ENCODE measurements at places on chromosomes 11 and 22.

DNA sequence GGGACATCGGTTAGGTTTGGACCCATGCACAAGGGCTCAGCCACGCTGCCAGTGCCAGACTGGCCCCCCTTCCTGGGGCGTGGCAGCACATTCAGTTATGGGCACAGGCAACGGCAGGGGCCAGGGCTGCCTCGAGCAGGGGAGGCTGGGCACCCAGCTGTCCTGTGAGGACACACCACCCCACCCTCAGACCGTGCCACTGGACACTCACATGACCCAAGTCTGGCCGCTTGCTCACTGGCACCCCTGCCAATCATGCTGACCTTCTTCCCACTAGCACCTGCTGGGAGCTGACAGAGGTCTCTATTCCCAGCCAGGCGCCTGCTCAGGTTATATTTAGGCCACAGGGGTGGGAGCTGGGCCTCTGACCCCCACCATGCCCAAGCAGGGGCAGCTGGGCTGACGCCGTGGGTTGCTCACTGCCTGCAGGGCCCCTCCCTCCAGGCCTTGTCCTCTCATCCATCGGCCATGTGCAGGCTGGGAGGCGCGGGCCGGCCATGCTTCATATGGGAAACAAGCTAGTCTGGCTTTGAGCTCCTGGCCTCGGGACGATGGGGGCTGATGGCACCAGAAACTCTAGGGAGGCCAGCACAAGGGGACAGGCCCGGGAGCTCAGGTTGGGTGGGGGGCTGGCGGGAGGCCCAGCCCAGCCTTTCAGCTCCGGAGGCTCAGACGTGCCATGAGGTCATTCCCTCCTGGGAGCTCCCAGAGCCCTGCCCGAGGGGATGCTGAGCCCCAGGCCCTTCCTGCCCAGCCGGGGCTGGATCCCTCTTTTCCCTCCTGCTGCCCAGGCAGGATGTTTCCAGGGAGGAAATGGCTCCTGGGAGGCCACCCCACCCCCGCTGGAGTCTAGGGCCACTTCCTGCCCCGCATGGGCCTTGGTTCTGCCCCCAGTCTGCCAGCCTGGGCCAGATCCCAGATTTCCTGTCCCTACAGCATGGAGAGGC, 15.2 kb upstream of the TBX1 start:
- DNase-seq = no peak

- no peak for DNase-seq
Observed at GRCh38 chr11:103494491-103494890, 385.3 kb downstream of the DYNC2H1 start.

GRCh38 chr22:33036881-33037280, 21.3 kb downstream of the SYN3 start:
- no peak for DNase-seq

DNA sequence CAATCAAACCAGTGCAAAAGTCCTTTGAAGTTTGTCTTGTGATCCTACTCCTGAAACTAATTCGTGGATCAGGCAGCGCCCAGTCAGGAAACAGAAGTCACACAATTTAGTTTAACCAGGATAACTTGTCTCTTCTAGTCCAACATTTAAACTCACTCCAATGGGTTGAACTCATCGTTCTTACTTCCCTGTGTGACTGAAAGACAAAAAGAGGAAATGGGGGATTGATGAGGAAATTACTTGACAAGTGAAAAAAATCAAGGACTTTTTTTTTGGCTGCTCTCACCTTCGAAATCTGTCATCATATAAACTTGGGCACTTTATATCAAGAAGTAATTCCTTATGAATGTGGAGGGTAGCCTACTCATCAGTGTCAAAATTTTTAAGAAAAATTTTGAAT, 78.4 kb downstream of the HSD17B12 start:
- DNase-seq = no peak

- no peak for DNase-seq
Observed at GRCh38 chr11:47333886-47334443, 18.5 kb downstream of the MYBPC3 start.

DNA sequence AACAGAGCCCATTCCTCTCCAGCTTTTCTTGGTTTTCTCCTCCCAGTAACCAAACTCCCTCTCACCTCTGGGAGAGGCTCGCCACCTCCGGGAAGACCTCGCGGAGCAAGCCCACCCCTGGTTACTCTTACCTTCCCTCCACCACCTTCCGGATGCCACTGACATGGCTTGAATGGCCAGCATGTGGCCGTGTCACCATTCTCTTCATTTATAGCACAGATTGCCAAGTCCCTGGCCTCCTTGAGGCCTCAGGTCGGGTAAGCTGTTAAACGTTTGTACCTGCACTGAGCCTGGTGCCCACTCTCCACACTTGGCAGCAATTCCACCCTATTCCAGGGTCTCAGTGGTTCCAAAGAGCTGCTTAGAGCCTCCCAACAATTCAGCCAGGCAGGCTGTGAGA, 8.0 kb upstream of the FXYD2 start:
- DNase-seq = no peak

GRCh38 chr11:17383461-17383860, 5.0 kb downstream of the KCNJ11 start:
- no peak for DNase-seq

DNA sequence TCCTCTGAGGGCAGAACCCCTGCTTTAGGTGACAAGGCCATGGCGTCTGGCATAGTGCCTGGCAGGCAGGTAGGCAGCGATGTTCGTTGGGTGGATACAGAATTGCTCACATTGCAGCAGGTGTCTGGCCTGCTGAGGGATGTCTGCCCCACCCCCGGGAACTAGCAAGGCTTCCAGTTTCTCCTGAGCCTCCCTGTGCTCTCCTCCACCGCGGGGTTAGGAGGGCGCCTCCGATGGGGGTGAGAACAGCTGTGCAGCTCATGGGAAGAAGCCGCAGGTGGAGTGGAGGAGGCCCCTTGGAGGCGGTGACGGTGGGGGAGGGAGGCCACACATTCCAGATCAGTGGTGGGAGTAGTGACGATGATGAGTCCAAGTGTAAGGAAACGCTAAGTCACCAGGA, 48.3 kb upstream of the JAM3 start:
- no peak for DNase-seq

- DNase-seq = no peak
Observed at GRCh38 chr11:2855162-2855561, 30.4 kb downstream of the CDKN1C start.

- no peak for DNase-seq
Observed at GRCh38 chr11:47918370-47918690, 62.0 kb upstream of the PTPRJ start.

GRCh38 chr11:65595543-65596281, at the start of gene KCNK7:
TSS of gene KCNK7 (minus strand) at chr11:65595800. CDS start at chr11:65595772, 28 bp downstream.
- no peak for DNase-seq

- no peak for DNase-seq
Observed at GRCh38 chr11:22461626-22462025, 123.4 kb downstream of the SLC17A6 start.

DNA sequence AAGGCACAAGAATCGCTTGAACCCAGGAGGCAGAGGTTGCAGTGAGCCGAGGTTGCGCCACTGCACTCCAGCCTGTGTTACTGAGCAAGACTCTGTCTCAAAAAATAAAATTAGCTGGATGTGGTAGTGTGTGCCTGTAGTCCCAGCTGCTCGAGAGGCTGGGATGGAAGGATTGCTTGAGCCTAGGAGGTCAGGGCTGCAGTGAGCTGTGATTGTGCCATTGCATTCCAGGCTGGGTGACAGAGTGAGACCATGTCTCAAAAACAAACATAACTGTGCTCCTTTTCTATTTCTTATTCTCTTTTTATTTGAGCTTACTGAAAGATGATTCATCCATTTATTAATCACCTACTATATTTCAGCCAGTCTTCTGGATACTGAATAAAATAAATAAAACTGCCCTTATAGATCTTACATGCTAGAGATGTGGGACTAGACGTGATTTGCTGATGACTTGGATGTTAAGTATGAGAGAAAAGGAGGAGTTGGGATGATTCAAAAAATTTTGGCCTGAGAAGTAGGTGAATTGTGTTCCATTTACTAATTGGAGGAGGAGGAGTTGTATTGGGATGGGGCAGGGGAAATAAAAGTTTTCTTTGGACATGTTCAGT, 18.0 kb downstream of the PAAF1 start:
- no peak for DNase-seq

- DNase-seq = no peak
Observed at GRCh38 chr11:76069001-76069400, 137.3 kb downstream of the WNT11 start.

DNA sequence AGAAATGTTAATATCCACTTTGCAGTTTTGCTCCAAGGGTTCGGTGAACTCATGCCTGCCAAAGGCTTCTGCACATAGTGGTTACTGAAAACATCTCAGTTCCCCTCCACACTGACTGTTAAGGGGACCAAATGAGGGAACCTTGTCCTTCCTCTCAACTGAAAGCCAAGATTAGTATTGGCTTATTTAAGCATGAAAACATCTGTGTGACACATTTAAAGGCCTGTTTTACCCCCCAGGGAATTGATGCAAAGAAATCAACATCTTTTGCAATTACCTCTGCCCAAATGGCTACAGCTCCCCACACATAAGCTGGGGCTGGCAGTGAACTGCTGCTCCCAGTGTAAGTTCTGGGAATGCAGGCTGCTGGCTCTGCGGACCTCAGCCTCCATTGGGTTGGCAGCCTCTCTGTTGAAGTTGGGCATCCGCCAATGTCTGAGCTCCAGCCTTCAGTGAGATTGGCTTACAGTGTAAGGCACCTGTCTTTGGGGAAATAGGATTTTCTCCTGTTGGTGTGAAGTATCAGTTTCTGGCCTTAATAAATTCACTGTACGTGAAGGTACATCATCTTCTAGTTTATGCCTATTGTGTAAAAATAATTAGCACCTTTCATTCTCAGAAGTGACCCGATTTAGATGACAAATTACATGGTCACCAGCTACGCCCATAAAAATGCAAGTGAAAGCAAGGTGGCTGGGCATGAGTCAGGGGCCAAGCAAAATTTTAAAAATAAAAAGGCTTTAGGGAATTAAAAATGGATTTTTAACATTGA, 213.4 kb upstream of the SYN3 start:
- no peak for DNase-seq

- DNase-seq = no peak
Observed at GRCh38 chr22:24134090-24134846, 47.0 kb upstream of the SUSD2 start.

DNA sequence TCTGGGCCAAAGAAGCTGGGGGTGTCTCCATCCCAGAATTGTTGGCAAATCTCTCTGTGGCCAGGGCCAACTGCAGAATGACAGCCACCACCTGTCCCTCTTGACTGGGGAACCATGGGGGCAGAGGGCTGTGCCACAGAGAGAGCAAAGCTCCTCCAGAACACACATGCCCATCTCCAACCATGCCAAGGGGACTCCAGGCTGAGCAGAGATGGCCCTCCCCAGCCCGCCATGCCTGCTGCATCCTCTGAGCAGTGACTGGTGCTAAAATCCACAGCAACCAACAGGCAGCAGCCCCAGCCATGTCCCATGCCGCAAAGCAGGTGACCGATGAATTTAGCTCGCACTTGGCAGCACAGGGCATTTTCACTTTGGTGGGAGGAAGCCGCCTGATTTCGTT, 45.0 kb downstream of the LARGE1 start:
- DNase-seq = no peak

DNA sequence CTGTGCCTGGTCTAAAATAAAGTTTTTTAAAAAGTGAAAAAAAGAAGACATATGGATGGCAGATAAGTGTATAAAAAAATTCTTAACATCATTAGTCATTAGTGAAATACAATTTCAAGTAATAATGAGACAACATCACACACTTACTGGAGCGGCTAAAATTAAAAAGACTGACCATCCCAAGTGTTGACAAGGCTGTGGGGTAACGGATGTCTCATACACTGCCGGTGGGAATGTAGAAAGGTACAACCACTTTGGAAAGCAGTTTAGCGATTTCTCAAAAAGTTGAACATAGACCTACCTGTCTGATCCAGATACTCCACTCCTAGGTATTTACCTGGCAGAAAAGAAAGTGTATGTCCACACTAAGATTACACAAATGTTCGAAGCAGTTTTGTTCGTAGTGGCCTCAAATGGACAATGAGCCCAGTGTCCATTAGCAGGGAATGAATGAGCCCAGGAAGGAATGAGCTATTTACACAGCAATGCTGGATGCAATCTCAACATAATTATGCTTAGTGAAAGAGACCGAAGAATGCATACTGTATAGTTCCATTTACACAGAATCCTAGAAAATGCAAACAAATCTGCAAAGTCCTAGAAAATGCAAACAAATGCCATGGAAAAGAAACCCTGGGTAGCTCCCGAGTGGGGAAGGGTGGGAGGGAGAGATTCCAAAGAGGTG, 6.7 kb upstream of the MUC2 start:
- no peak for DNase-seq

DNA sequence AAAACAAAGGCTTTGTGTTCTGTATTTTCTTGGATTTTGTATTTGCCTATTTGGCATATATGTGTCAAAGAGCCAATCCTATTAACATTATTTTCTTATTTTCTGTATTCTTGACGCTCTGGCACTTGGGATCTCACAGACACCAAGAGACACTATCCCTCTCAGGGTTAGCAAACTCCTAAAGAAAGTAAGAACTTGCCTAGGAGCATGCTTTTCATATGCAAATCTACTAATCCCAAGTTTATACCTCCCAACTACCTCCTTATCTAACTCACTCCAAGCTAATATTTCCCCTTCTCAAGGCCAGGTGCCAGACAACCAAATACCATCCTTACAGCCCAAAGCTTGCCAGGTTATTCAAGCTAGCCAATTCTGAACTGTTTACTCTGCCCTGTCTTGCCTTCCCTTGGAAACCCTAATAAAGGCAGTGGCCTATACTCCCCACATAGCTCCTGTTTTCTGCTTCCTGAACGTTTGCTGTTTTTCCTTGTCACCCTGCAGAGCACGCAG, 455.4 kb upstream of the ANO3 start:
- no peak for DNase-seq
